Stimulated activated CD4-positive, alpha-beta T cell treated with anti-CD3 and anti-CD28 coated beads, Interleukin-1b, Interleukin-23, amount 100 ng/mL, for 24 hours (primary cell): ENCODE measurements at places on chromosomes 2 and 18.

DNA sequence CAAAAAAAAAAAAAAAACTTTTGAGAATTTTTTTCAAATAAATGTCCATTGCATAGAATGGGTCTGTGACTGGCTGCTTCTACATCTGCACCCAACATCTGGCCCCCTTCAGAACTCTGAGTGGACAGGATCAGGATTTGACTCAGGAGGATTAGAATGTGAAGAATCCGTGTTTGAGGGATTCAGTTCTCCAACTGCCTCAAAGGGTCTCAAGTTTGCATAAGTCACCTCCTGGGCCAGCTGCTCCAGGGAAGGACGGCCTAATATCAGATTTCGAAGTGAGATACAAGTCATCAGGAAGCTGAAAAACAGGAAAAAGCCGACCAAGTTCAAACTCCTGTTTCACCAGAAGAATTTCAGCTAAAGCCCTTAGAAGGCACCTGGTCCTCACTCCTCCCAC is 10.9 kb downstream of the MAT2A start:
- DNase-seq = no peak

DNA sequence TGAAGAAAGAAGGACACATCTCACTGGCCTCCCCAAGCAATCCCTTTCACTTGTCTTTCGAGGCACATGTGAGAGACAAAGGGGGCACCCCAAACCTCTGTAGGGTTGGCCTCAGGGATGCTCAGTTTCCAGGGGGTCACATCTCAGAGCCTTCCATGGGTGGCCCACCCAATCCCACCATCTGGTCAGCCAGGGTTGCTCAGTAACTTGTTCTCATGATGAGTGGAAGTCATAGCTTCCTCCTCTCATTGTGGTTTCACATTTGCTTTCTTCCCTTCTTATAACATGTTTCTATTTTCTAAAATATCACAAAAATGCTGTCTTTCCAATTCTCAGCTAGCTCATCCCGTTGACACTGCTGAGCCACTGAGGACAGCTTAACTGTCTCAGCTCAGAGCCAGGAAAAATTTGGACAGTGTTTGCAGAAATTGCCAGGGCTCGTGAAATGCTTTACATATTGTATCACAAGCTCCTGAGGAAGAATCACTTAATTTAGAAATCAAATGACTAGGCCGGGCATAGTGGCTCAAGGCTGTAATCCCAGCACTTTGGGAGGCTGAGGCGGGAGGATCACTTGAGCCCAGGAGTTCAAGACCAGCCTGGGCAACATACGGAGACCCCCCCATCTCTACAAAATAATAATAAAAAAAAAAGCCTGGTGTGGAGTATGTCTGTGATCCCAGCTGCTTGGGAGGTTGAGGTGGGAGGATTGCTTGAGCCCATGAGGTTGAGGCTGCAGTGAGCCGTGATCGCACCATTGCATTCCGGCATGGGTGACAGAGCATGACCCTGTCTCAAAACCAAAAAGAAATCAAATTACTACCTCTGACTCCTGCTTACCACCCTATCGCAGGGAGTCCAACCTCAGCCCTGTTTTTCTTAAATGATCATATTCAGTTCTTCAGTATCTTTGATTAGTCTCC is 129.3 kb downstream of the PRKCE start:
- no peak for DNase-seq

DNA sequence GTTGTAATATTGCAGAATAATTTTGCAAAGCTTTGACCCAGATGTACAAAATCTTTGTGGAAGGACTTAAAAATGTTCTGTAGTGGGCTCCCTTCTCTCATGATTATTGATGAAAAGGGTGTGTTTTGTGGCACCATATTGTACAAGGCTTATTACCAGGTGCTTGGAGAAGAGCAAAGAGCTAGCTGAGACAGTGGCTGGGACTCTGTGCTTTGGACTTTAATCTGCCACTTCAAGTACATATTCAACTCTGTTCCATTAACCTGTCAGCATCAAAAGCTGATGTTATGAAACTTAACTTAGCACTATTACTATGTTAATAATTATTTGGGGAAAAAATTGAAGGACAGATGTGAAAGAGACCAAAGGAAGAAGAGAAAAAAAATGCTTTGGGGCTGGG is 31.0 kb downstream of the CCDC195 start:
- no peak for DNase-seq

DNA sequence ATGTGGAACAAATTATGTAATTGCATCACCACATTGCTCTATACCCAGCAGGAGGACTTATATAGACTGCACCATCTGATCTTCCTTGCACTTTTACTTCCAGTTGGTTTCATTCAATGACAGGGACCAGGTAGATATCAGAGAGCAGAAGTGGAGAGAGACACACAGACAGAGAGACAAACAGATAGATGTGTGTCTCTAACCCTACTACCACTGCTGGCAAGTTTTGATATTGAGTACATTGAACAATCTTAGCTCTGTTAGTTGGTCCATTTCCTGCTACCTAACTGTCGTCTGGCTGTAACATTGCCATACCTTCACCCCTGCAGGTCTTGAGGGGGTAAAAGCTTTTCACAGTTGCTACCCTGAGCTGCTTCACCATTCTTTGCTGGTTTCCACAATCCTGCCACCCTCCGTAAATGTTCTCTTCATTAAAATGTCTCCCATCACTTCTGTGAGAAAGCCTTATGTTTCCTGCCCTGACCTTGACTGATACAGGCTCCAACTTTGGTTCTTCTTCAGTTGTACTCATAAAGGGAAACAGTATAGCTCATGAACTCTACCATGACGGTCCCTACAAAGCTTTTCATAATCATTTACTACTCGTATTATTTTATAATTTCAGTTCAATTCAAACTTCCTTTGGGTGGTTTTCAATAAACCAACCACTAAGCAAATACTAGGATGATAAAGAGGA is 62.3 kb upstream of the ITGA4 start:
- DNase-seq = no peak
